Hypothalamus (tissue), 51 donors: ENCODE measurements at places on chromosomes 6 and 20.

DNA sequence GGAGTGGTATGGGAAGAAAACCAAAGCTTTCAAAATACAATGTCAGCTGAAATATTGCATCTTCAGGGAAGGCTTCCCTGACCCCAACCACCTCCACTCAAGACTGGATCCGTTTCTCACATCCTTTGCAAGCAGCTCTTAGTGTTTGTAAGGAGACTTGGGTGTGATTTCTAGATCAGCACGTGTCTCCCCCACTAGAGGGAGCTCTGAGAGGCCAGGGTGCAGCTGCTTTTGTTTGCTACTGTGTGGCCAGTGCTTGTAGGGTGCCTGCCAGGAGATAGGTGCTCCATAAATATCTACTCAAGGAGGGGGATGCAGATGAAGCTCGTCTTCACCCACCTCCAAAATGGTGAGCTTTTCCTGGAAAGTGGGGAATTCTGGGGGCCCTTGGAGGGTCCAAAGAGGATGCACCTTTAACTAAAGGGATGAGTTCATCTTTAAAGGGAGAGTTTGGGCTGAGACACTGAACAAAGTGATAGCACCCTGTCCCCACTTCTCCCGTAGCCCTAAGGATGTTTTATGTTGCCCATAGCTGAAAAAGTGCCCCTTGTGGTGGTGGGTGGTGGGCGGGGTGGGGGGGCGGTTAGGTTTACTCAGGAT lies 52.6 kb upstream of the MAFB start:
- DNase-seq = peak; percentile 22

- no peak for DNase-seq
Measured at GRCh38 chr6:138092686-138093085, 14.5 kb downstream of the PERP start.

- DNase-seq = no peak
Measured at GRCh38 chr6:157711060-157711459, 112.0 kb upstream of the SNX9 start.

DNA sequence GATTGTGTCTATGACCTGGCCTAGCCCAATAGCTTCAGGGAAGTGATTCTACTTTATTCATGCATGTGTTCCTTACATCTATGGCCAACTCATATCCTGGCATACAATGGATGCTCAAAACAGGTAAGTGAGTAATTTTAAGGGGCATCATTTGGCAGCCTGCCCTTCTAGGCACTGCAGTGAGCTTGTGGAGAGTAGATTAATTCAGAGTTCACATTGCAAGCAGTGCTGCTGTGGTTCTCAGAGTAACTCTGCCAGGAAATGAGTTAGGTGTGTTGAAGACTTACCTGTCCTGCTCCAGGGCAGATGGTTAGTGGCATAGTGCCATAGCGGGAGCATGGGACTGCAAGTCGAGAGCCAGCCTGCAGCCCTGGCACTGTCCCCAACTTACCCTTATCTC lies 158.0 kb downstream of the SCP2D1 start:
- DNase-seq = no peak

GRCh38 chr20:47273591-47274235 lies 82.8 kb downstream of the ZMYND8 start:
- no peak for DNase-seq

DNA sequence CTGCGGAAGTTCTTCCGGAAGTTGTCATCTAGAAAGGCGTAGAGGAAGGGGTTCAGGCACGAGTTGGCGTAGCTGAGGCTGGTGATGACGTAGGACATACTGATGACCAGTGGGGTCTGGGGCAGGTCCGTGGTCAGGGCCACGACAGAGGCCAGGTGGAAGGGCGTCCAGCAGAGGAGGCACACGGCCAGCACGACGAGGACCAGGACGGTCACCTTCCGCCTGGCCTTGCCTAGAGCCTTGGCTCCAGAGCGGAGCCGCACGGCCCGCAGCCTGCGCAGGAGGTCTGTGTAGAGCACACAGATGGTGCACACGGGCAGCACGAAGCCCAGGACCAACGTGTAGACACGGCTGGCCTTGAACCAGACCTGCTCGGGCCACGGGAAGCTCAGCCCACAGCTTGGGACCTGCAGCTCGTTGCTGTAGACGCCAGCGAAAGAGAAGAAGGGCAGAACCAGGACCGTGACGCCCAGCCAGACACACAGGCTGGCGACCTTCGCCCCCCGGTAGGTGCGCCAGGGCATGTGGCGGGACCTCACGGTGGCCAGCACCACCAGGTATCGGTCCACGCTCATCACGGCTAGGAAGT lies 1.4 kb downstream of the NPBWR2 start:
- no peak for DNase-seq

DNA sequence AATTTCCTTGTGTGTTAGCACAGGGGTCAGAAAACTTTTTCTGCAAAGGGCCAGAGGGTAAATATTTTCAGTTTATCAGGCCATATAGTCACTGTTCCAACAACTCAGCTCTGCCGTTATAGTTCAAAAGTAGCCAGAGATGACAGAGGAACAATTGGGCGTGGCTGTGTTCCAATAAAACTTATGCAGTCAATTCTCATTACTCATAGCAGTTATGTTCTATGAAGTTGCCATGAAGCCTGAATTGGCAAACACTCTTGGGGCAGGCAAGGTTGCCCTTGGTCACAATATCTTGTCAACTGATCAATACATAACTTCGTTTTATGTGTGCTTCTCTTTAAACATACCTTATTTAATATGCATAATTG lies 304.2 kb downstream of the TFAP2C start:
- no peak for DNase-seq

DNA sequence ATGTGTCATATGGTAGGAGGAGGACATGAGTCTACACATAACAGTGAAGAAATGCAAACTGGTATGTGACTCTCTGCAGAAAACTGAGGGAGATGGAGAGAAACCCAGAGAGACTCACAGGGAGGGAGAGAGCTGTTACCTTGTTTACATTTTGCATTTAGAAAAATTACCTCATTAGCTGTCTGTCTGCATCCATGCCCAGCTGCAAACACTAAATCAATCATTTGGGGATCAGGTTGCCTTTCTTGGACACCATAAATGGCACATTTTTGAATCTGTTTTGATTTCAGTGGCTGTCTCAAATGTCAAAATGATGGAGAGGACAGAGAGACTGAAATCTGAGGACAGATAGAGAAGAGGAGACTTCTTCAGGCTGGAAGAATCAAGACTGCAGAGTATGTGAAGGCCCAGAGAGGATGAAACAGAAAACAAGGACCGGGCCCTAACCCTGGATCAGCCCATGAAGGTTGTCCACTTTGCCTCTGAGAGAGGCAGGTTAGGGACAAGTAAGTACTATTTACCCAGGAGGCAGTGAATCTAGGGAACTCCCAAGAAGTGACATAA lies 92.2 kb downstream of the UNC5CL start:
- DNase-seq = no peak

DNA sequence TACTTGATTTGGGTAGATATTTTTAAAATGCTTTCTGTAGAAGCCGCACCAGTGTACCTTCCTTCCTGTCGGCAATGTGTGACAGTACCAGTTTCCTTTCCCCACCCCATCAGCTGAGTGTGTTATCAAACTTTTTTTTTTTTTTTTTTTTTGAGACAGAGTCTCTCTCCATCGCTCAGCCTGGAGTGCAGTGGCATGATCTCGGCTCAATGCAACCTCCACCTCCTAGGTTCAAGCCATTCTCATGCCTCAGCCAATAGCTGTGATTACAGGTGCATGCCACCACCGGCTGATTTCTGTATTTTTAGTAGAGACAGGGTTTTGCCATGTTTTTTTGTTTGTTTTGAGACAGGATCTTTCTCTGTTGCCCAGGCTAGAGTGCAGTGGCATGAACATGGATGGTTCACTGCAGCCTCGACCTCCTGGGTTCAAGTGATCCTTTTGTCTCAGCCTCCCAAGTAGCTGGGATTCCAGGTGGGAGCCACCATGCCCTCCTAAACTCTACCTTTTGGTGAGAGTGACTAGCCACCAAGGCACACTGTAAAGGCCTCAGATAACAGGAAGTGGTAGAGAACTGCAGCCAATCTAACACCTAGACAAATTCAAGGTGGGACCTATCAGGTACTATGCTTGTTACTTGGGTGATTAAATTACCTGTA lies 26.5 kb upstream of the ZBTB22 start:
- no peak for DNase-seq

DNA sequence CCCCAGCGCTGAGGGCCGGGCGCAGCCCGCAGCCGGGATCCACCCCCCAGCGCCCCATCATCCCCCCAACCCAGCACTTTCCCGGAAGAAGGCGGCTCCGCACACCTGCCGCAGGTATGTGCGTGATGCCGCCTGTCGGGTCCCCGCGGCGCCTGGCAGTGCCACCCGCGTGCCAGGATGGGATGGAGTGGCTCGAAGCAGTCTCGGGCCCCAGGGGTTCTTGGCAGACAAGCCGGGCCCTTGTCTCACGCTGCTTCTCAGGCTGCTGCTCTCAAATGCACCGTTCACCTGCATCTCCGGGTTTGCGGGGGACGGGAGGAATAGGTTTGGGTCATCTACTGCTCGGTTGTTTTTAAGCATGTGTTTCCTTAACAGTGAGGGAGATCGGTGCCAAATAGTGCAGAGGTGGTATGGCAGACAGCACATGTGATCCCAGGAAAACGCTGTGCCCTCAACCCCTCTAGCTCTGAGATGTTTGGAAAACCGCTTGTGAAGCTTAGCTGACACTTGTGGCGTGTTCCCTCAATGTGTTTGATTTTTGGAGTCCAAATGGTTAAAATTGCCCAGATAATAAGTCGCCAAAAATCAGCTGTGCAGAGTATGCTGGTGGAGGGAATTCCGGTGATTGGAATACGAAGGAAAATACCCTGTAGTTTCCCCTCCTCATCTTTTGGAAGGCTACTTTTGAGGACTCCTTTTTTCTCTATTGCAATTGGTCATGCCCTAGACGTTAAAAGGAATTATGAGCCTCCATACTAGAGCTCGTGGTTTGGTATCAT lies 926 bp downstream of the MYLIP start:
- DNase-seq = peak; percentile 18

GRCh38 chr6:116631379-116631990 lies 15.2 kb downstream of the RSPH4A start:
- no peak for DNase-seq

DNA sequence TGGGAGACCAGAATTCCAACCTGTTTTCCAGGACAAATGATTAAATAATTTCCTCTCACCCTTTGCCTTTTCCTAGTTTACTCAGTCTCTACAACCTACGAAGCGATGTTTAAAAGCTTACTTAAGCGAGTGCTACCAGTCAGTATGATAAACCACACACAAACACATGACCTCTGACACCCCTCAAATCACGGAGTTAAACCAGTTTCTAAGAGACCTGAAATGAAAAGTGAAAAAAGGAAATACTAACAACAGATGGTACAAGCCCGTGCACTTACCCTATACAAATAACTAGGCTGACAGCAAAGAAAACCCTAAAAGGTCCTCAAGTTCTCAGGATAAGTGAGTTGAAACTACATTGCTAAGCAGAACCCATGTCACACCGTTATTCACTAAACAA lies 7.7 kb downstream of the TNFRSF21 start:
- no peak for DNase-seq

GRCh38 chr6:51910851-51911250 lies 176.6 kb downstream of the PKHD1 start:
- DNase-seq = no peak
